ENCODE measurements at places on chromosomes 1 and 21.

- peak; percentile 8 for DNase-seq
These were observed 671 bp downstream of the HNRNPU start for GRCh38 chr1:244863491-244864252.

DNA sequence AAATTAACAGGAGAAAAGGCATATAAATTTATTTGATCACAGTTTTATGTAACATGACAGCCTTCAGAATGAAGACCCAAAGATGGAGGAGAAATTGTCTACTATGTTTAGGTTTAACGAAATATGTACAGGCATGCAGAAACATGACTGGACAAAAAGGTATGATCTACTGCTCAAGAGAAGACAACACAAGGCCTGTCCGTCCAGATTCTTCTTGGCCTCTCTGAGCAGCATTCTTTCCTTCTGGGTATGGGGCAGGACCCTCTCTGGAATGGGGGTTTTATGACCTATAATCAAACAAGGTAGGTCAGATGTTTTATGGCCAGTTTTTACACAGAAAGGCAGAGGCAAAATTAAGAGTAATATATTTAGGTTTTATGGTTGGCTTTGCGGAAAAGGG is 13.5 kb upstream of the SYNJ1 start:
- no peak for DNase-seq

DNA sequence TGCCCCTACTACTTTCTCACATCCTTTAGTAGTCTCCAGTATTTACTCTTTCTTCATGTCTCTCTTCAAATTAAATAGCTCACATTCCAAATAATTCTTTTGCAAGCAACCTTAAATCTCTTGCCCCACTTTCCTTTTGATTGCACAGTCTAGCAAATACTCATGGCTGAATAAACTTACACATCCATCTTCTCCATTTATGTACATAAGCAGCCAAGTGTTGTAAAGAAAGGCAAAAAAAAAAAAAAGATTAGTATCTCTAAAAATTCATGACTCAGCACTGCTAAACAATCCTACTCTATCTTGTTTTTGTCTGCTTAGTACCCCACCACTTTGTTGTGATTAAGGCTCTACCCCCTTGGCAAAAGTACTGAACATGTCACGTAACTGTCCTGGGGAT is 42.6 kb downstream of the F13B start:
- no peak for DNase-seq

DNA sequence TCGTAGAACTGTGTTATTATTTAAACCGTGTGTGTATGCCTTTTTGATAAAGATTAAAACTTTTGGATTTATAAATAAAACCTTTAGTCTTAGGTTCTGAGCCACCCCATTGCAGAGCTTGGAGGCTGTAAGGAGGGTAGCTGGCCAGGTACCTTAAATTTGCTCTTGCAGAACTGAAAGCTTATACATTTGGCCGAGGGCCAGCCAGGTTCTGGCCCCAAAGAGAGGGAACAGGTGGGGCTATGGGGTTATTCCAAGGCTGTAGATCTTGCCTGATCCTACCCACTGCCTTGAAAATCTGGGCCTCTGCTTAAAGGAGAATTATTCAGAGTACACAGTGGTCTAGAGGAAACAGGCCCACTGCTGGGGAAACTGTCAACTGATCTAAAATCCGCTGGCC is 59.6 kb downstream of the CAMK2N1 start:
- no peak for DNase-seq

DNA sequence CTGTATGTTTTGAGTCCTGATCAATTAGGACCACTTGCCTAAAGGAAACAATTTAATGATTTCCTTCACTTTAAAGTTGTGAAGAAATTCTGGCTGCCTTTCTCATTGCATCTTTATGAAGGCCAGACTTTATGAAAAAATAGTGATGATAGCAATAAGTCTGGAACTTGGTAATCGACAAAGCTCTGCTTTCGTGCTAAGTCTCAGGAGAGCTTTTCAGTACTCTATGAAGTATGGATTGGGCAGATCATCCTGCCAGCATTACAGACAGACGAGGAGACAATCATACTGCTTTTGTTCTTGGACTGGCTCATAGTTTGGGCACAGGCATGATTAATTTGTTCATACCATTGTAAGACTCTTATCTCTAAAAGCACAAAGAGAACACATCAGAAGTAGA is 45.5 kb upstream of the KCNJ15 start:
- no peak for DNase-seq

Measured in activated CD8-positive, alpha-beta memory T cell treated with anti-CD3 and anti-CD28 coated beads for 1 hour (primary cell).